ENCODE measurements at places on chromosomes 7 and 10. TPM values are rescaled to one million over a fixed set of nuclear protein-coding genes. Genes with fewer than 3 reads are reported as not detected.

- H3K4me3 ChIP-seq: no peak overlapping the region
- no peaks in the 10 kb centered on the region for H3K4me1 ChIP-seq
- DNase-seq: no peak
- H3K36me3 ChIP-seq: no peaks in the 10 kb centered on the region
- H3K27ac ChIP-seq: no peak overlapping the region
Measured at GRCh38 chr10:79938728-79939406, 10.0 kb downstream of the SFTPD start.

- DNase-seq: no peak
- no peaks in the 10 kb centered on the region for H3K27me3 ChIP-seq
- no peak overlapping the region for H3K4me3 ChIP-seq
- no peak overlapping the region for H3K27ac ChIP-seq
- peaks cover 4% of the 10 kb centered on the region for H3K36me3 ChIP-seq
- H3K4me1 ChIP-seq: no peaks in the 10 kb centered on the region
Measured at GRCh38 chr10:49827297-49827696, 65.2 kb upstream of the OGDHL start.

The SPDYE9 gene
- total RNA-seq: not detected

DNA sequence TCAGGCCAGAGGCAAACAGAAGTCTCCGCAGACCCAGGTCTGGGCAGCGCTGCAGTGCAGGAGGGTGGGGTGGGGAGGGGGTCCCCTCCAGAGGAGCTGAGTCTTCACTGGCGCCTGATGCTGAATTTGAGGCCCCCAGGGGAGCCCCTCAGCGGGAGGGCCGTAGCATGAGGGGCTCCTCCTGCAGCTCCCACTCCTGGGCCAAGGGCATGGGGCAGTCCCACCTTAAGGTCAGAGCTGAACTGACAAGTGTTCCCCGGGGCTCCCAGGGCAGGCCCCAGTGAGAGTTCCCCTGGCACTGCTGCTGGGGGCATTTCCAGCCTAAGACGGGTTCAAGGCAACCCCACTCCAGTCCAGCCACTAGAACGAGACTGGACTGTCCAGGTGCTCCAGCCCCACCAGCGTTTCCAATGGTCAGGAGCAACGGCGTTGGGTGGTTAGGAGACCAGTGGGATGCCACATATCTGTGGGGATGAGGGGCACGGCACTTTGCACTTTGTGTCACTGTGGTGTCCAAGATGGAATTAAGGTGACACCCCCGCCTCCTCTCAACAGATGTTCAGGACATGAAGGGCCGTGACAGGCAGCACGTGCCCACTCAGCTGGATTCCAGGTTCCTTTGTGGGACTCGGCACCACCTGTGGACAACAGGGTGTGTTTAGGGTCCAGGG lies 139.1 kb downstream of the PTPRN2 start:
- no peaks in the 10 kb centered on the region for H3K36me3 ChIP-seq
- H3K27me3 ChIP-seq: no peaks in the 10 kb centered on the region
- no peak overlapping the region for H3K27ac ChIP-seq
- H3K4me3 ChIP-seq: no peak overlapping the region
- DNase-seq: no peak

The OGDHL gene
- not detected for total RNA-seq

The PLXNA4 gene
- total RNA-seq: 22.7 TPM

DNA sequence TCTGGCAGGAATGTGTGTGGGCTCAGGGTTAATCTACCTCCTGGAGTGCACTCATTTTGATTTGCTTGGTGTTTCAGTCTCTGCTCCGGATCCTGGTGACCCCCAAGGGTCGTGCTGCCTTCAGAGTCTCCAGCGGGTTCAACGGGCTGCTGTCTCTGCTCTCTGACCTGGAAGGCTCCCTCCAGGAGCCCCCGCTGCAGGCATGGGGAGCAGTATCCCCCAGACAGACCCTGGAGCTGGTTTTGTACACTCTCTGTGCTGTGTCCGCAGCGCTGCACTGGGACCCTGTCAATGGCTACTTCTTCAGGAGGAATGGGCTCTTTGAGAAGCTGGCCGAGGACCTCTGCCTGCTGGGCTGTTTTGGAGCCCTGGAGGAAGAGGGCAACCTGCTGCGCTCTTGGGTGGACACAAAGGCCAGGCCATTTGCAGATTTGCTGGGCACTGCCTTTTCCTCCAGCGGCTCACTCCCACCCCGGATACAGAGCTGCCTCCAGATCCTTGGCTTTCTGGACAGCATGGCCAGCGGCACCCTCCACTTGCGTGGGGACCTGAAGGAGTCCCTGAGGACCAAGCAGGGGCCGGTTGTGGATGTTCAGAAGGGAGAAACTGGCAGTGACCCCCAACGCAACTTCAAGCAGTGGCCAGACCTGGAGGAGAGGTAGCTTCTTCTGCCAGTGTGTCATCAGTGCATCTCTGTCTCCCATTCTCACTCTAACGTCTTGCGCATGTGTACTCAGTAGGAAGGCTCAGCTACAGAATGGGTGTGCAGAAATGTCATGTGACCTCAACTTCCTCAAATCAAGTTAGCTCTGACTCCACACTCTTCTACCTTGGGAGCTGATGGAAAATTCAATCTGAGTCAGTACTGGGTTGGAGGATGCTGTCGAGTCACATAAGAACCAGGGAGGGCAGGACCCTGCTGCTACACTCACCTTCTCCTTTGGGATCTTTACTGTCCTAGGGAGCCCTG lies 58.5 kb downstream of the WDFY4 start:
- DNase-seq: no peak
- no peak overlapping the region for H3K4me3 ChIP-seq
- H3K36me3 ChIP-seq: no peaks in the 10 kb centered on the region
- H3K4me1 ChIP-seq: no peaks in the 10 kb centered on the region

Data from aorta (tissue), 5 donors.